HS-5 (cell line): ENCODE measurements at places on chromosomes 16 and 17.

DNA sequence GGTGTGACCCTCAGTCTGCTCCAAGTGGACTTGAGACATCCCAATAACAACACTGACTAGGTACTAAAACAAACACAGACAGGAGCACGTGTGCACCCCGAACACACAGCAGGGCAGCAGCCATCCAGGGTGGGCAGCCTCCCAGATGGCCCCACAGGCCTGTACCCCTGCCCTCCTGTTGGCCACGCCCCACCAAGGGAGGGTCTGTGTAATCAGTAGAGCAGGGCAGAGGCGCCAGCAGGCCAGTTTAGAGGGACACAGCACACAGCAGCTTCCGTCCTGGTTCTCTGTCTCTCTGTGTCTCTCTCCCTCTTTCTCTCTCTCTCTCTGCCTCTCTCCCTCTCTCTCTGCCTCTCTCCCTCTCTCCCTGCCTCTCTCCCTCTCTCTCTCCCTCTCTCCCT is 21.4 kb downstream of the ACTG1 start:
- DNase-seq = no peak

- DNase-seq = no peak
Observed at GRCh38 chr17:42359133-42359532, 29.1 kb downstream of the STAT3 start.

DNA sequence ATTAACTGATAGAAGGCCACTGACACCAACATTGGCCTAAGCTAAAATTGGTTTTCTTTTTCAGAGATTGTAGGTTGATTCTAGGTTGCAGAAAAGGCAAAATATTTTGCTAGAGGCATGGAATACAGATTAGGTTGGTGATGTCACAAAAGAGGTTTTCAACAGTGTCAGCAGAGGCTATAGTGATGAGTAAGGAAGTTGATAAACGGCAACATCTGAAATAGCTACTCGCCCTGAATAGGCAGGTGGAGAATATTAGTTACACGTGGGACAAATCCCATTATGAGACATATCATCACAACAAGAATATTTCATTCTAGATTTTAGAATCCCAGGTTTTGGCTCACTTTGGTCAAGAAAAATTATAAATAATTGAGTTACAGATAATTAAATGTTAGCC is 1.5 kb upstream of the TOM1L1 start:
- no peak for DNase-seq

DNA sequence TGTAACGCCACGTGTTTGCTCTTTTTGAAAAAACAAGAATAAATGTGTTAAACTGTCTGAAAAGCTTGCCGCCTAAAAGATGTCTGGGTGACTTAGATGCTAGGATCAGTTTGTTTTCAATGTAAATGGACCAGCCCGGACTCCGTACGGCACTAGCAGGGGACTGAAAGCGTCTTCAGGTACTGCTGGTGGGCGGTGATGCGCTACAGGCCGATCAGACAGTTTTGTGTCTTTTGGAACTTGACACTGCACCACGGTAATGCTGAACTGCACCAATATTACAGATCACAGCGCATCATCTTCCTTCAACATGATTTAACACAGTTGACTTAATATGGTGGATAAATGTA is 727 bp upstream of the MBTPS1 start:
- peak; percentile 2 for DNase-seq

DNA sequence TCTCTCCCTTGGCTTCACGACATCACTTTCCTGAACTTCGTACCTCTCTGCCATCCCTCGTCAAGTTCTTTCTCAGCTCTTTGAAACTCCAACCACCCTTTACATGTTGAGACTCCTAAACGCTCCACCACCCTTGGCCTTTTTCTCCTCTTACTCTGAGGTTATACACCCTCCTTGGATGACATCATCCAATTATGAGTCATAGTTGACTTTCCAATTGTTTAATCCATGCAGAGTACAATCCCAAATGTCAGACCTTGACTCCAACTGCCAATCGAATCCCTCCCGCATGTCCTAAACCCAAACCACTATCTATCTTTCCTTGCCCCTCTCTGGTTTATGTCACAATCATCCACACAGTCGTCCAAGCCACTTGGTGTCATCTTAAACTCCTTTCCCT is 18.4 kb upstream of the C16orf82 start:
- no peak for DNase-seq

DNA sequence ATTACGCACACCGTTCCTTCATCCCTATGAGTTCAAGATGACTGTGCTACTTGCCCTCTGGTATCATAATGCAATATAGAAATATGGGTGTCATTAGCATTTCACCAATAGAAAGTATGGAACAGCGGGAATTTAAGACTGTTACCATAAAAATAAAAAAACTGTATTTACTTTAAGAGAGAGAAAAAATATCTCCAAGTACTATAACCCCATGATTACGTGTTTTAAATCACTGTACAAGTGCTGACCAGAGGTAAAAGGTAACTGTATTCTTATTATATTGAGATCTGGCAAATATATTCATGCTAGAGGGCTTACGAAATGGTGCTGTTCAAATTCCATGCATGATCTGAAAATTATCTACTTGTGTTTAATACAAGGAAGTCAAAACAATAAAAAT is 5.2 kb downstream of the SDR42E1 start:
- no peak for DNase-seq

- no peak for DNase-seq
Observed at GRCh38 chr17:35496451-35497290, 40.8 kb downstream of the SLFN12L start.

DNA sequence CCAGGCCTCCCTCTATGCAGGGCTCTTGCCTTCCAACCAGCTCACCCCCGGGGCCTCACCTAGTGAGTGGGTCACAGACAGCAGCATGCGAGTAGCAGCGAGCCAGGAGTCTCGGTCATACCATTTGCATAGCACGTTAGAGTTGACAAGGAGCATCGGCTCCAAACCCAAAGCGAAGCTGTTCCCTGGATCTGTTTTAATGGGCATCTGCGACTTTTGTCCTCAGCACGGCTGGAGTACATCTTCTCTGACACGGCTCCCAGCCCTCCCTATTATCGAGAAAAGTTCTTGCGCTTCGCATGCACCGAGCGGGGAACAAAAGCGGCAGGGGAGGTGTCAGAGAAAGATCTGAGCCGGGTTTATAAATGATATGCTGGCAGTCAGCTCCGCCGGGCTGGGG is 253.3 kb downstream of the MAF start:
- no peak for DNase-seq

DNA sequence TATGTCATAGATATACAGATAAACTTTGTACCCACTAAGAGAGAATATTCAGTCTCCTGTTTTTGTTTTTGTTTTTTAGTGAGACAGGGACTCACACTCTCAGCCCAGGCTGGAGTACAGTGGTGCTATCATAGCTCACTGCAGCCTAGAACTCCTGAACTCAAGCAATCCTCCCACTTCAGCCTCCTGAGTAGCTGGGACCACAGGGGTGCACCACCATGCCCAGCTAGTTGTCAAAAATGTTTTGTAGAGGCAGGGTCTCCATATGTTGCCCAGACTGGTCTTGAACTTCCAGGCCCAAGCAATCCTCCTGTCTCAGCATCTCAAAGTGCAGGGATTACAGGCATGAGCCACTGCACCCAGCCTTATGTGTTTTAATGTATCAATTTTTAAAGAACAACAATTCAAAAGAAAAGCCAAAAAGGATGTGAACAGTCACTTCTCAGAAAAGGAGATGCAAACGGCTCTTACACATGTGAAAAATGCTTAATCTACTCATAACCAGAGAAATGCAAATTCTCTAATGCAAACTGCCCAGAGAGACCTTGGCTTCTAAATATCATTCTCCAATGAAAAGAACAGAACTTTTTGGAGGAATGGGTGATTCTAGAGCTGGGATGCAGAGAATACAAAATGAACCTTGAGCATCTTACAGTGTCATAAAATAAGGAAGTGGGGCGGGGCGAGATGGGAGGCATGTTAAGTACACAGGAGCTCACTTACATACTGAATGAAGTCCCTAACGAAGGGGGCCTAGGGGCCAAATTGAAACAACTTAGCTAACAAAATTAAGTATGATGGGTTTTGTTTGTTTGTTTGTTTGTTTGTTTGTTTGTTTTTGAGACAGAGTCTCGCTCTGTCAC is 7.3 kb upstream of the CMTM3 start:
- no peak for DNase-seq

DNA sequence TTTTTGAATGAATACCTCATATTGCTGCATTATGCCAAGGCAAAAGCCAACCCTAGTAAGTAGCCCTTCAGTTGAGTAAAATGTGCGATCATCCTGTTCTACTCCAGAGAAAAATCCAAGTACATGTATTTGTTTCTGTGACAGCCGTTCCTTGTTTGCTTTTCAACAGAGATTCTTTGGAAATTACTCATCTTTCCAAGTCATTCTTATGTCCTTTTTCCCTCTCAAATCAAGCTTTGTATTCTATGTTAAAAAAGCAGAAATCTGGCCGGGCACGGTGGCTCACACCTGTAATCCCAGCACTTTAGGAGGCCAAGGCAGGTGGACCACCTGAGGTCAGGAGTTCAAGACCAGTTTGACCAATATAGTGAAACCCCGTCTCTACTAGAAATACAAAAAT is 112.9 kb upstream of the HAS3 start:
- DNase-seq = peak; percentile 58

DNA sequence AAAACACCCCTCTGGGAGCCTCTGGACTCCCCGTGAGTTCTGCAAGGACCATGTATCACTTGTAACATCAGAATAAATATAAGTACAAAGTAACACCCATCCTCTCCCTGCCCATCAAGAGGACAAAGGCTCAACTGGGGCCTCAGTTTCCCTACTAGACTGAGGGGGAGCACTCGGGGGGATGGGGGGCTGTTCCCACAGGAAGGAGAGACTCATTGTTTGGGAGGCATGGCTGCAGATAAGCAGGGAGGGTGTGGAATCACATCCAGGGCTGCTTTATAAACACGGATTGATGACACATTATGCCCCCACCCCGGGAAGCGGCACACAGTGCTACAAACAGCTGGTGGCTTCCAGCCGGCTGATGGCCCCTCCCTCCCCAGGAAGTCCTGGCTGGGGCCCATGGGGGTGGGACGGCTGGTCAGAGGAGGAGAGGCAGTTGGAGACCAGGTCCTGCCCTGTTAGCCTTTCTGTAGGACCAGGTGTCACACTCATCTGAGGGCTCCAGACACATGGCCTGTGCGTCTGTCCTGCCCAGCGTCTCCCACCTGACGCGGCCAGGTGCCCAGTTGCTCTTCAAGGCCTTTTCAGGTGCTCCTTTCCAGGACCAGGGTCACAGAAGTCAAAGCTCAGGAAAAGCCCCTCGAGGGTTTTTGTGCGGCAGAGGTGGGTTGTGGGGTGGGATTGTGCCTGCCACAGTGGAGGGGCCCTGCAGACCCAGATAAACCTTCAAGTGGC is 1.3 kb upstream of the MPG start:
- DNase-seq = no peak

GRCh38 chr16:54175552-54176375 is 110.8 kb downstream of the IRX3 start:
- no peak for DNase-seq

GRCh38 chr16:58000706-58001676 is at the start of gene USB1:
TSS of gene USB1 (plus strand) at chr16:58001407. CDS start at chr16:58001484, 77 bp downstream.
- DNase-seq = peak; percentile 45

DNA sequence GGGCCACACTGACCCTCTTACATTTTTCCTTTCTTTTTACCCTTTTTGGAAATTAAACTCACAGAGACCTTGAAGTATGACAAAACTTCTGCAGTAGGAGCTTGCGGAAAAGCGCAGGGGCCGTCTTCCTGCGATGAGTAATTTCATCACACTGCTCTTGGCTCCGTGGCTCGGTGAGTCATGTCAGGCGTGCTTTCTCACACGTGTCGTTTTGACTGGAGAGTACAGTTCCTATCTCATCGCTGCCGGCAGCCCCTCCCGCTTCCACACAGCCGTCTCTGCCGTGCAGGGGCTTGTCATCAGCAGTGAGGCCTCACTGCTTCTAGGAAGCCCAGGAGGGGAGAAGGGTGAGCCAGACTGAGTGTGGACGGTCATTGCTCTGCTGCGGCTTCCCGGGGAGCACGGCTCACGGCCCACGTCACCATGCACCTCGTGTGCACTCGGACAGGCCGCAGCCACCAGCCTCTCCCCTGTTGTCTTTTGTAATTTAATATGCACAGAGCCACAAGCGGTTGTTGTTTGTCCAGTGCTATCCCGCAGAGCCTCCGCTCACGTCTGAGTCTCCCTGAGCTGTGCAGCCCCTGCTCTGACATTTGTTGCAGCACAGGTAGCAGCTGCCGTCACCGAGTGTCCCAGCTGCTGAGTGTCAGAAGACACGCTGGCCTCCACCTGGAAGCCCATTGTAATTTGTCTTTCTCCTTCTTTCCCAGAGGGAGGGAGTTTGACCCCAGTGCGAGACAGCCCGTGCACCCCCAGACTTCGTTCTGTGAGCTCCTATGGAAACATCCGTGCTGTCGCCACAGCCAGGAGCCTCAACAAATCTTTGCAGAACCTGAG is 99.4 kb upstream of the CHMP6 start:
- peak; percentile 98 for DNase-seq

DNA sequence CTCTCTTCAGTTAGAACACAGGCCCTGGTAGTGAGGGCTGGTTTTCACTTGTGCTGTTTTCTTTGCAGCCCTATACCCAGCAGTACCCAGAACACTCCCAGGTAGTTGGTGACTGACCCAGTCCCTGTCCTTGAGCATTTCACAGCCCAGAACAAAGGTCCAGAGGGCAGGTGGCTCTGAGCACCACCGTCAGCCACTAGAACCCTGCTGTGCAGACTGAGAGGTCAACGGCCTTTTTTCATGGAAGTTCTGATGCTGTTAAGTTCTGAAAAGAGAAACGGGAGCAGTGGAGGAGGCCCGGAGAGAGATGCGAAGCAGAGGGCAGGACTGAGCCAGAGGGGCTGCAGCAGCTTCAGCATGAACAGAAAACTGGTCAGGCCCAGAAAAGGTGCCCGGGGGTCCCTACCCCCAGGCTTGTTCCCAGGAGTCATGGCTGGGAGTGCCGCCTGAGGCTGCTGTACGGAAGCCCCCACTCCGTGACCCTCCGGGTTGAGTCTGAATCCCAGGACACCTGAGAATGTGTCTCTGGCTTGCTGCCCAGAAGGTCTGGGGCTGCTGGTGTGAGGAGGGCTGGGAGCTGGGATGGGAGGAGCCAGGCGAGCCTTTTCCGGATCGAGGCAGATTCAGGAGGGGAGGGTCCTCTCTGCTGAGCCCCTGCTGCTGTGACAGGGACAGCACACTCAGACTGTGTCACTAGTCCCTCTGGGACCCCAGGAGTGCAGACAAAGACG is 8.7 kb downstream of the ZNF276 start:
- DNase-seq = no peak

GRCh38 chr17:62790564-62790986 is 17.5 kb downstream of the MARCHF10 start:
- peak; percentile 82 for DNase-seq

- no peak for DNase-seq
Observed at GRCh38 chr17:47651704-47652103, 2.0 kb downstream of the KPNB1 start.

- no peak for DNase-seq
Observed at GRCh38 chr16:10946308-10946707, 1.9 kb downstream of the CLEC16A start.
